NCI-H345 (cell line): ENCODE measurements at places on chromosomes 5 and 9.

DNA sequence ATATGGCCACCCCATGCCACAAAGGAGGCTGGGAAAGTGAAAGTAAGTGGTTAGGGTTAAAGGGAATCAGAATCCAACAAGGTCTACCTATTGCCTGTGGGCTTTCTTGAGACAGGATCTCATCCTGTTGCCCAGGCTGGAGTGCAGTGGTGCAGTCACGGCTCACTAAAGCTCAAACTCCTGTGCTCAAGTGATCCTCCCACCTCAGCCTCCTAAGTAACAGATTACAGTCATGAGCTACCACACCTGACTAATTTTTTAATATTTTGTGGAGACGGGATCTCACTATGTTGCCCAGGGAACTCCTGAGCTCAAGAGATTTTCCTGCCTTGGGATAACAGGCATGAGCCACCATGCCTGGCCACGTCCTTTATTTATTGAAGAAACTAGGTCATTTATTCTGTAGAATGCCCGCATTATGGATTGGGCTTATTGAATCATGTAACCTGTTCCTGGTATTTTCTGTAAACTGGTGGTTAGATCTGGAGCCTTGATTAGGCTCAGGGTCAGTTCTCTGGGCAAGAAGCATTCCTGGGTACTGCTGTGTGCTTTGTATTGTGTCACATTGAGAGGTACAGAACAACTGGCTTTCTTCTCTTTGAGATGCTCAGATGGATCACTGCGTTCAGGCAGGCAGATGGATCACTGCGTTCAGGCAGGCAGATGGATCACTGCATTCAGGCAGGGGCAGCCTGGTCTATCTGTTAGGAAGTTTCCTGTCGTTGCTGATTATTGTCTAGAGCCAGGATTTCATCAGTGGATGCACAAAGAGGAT is 41.6 kb downstream of the ERGIC1 start:
- no peak for DNase-seq

DNA sequence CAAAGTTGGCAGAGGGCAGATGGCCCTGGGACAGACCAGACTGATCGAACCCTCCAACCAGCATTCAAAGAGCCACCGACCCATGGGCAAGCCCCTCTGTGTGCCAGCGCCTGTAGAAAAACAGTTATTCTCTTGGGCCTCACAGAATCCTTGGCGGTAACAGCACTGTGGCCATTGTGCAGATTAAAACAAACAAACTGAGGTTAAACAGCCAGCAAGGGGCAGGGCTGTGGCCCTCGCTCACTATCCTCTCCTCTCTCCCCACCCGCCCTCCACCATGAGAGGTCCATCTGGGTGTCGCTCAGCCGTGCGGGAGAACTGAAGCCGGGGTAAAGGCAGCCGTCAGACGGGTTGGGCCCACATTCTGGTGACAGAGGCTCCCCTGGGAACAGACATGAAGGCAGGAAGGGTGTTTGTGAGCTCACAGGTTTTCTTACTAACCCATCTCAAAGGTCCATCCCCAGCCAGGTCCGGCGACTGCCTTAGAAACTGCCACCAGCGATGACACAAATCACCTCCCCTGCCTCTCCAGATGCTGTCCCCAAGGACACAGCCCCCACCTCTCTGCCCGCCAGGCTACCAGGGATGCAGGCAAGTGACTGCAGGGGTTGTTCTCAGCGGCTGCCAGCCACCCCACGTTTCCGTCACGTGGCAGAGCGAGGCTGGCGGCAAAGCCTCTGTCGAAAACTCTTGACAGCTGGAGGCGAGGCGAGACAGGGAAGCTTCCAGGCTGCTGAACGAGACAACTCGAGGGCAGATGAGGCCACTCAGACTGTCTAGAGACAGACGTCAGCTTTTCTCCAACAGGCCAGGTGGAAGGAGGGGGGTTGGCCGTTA is 75.8 kb upstream of the SARDH start:
- DNase-seq: no peak

GRCh38 chr5:123144096-123144495 is 55.1 kb downstream of the PRDM6 start:
- DNase-seq: no peak

GRCh38 chr9:127754099-127755060 is 19.3 kb upstream of the TOR2A start:
- DNase-seq: peak; percentile 78

DNA sequence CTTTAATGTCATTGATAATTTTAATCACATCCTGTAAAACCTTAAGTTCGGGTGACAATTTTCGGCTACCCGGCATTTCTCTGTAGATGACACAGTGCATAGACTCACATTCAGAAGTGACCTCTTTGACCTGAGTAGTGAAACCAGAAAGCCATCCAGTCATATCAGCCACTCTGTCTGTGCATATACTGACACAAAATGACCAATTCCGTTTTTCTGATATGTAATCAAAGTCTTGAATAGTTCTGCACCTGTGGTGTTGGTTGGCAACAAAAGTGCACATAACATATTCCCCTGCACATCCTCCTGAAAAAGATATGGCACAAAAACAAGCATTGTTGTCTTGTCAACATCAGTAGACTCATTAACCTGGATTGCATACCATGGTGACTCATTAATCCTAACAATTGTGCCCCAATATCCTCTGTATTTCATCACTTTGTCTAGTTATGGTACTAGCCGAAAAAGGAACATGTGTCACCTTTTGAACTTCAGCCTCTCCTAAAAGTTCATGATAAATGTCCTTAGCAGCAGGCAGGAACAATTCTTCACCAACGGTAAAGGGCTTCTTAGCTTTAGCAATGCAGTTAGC is 4.6 kb upstream of the HNRNPA0 start:
- no peak for DNase-seq

GRCh38 chr5:124649491-124650146 is 96.8 kb downstream of the ZNF608 start:
- DNase-seq: peak; percentile 47

DNA sequence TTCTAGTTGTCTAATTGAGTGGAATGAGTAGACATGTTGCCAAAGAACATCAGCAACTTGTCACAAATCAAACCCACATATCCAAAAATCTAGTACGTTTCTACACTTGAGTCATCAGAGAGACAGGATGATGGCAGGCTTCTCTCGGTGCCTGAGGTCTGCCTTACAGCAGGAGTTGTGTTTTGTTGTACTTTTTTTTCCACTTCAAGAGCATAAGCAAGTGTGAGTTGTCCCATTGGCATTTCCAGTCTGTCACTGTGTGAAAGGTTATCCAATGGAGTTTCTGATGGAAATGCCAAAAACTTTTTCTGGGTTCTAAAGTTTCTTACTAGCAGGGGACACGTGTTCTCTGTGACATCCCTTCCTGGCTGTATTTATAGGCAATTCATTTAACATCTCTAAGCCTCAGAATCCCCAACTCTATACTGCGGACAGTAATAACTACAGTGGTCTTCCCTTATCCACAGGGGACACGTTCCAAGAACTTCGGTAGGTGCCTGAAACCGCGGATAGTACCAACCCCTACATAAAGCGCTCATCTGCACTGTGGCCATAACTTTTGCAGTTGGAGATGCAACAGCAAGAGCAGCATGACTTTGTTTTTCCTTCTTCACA is 246.5 kb downstream of the SYK start:
- DNase-seq: no peak

- DNase-seq: no peak
These were observed 61.4 kb upstream of the RUFY1 start for GRCh38 chr5:179488975-179489374.

DNA sequence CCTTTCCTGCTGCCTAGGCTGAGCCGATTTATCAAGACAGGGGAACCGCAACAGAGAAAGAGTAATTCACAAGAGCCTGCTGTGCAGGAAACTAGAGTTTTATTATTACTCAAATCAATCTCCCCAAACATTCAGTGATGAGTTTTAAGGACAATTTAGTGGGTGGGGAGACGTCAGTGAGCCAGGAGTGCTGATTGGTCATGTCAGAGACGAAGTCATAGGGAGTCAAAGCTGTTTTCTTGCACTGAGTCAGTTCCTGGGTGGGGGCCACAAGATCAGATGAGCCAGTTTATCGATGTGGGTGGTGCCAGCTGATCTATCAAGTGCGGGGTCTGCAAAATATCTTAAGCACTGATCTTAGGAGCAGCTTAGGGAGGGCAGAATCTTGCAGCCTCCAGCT is 19.0 kb downstream of the SNX24 start:
- no peak for DNase-seq

GRCh38 chr5:170225326-170226128 is 7.3 kb upstream of the C5orf58 start:
- DNase-seq: peak; percentile 73

GRCh38 chr5:121462441-121462840 is 389.2 kb upstream of the FTMT start:
- DNase-seq: no peak

- DNase-seq: peak; percentile 22
These were observed 2.0 kb upstream of the ANP32B start for GRCh38 chr9:97980918-97981845.

DNA sequence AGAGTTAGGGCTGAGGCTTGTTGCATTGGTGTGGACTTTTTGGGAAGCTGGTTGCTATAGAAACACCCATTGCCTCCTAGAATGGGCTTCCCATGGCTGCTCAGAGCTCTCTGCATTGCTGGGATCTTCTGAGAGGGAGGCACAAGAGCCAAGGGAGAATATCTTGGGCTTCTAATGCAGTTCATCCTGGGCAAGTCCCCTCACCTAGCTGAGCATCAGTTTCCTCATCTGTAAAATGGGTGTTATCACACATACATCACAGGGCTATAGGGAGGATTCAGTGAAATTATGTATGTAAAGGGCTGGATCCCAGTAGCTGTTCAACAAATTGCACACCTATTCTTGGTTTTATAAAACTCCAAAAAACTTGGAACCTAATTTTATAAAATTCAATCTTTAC is 106.1 kb upstream of the ALDH1B1 start:
- no peak for DNase-seq

- no peak for DNase-seq
These were observed 34.0 kb downstream of the PUM3 start for GRCh38 chr9:2809692-2810419.

GRCh38 chr9:124290743-124291554 is 33.2 kb downstream of the NEK6 start:
- no peak for DNase-seq

GRCh38 chr9:113566712-113567071 is 103.2 kb downstream of the RGS3 start:
- no peak for DNase-seq

DNA sequence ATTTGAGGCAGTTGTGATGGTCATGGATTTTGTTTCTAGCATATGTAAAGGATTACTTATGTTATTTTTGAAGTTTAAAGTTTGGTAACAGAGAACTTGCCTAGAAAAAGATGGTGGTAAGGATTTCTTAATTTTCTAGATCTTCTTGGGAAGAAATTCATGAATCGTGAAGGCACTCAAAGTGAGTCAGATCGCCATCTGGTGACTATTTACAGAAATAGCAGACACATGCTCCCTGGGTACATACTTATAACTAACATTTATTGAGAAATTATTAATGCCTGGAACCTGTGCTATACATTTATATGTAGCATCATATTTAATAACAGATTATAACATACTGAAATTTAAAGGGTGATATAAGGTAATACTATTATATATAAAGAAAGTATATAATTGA is 299.7 kb downstream of the IZUMO3 start:
- no peak for DNase-seq

- DNase-seq: no peak
These were observed 75.1 kb downstream of the RXRA start for GRCh38 chr9:134401391-134401790.

- DNase-seq: no peak
These were observed 191.7 kb downstream of the AOPEP start for GRCh38 chr9:94918038-94918753.
